Spinal cord (tissue), 10 donors: ENCODE measurements at places on chromosomes 3 and 15.

- H3K4me3 ChIP-seq, result no peak overlapping the region
- H3K4me1 ChIP-seq, result no peaks in the 10 kb centered on the region
- no peaks in the 10 kb centered on the region for H3K27me3 ChIP-seq
- no peaks in the 10 kb centered on the region for H3K36me3 ChIP-seq
- no peak for DNase-seq
- no peak overlapping the region for H3K27ac ChIP-seq
Observed at GRCh38 chr3:104526901-104527401, 839.8 kb upstream of the ALCAM start.

- peak overlapping the region; percentile 91 for H3K4me3 ChIP-seq
- peaks cover 9% of the 10 kb centered on the region for H3K36me3 ChIP-seq
- peaks cover 38% of the 10 kb centered on the region for H3K4me1 ChIP-seq
Observed at GRCh38 chr3:184156522-184156955, 1.4 kb downstream of the DVL3 start.

DNA sequence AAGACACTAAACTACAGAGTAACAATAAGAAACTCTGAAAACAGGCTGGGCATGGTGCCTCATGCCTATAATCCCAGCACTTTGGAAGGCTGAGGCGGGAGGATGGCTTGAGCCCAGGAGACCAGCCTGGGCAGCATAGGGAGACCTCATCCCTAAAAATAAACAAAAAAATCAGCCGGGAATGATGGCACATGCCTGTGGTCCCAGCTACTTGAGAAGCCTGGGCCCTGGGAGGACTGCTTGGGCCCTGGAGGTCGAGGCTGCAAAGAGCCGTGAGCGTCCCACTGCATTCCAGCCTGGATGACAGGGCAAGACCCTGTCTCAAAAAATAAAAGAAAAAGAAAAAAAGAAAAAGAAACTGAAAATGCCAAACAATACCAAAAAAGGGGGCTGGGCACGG is 55.4 kb downstream of the TMCC1 start:
- H3K36me3 ChIP-seq, result peaks cover 5% of the 10 kb centered on the region
- H3K27ac ChIP-seq, result no peak overlapping the region
- H3K4me3 ChIP-seq, result no peak overlapping the region
- no peaks in the 10 kb centered on the region for H3K27me3 ChIP-seq
- no peak for DNase-seq

- H3K36me3 ChIP-seq, result no peaks in the 10 kb centered on the region
- H3K27ac ChIP-seq, result no peak overlapping the region
- no peak for DNase-seq
- no peak overlapping the region for H3K4me3 ChIP-seq
Observed at GRCh38 chr3:139225548-139225947, 118.3 kb upstream of the MRPS22 start.
